ENCODE measurements at places on chromosomes 2 and 18.

DNA sequence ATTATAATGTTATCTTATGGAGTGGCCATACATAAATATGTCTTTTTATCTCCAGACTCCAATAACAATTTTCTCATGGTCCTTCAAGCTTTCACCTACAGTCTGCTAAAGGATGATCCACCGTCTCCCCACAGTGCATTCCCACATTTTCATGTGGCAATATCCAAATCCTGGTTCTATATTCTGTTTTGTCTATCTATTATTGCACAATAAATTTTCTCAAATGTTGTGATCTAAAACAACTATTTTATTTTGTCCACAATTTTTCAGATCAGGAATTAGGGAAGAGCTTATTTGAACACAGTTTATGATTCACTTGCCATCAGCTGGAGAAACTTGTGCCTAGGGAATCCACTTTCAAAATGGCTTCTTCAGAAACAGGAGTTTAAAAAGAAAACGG is 614.4 kb upstream of the TMEFF2 start:
- DNase-seq, result no peak

GRCh38 chr18:33745871-33746545 is 168.0 kb downstream of the ASXL3 start:
- no peak for DNase-seq

DNA sequence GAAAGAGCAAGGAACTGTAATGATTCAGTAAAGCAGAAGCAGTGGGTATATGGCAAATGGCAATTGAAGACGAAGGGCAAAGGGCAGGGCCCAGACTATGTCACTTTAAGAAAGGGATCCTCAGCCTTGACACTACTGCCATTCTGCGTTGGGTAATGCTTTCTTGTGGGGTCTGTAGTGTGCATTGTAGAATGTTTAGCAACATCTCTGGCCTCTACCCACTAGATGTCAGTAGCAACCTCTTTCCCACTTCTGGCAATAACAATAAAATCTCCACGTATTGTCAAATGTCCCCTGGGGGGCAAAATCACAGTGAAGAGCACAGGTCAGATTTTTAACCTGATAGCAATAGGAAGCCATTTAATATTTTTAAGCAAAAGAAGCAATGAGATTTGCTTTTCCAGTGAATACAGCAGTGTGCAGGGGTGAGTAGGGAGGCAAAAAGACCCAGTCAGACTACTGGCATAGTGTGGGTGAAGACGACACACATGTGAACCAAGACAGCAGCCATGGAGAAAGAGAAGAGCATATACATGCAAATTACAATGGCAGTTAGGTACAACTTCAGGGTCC is 209.5 kb downstream of the DYM start:
- DNase-seq, result no peak

GRCh38 chr2:180196419-180196977 is 189.4 kb upstream of the CWC22 start:
- DNase-seq, result no peak

- no peak for DNase-seq
These were observed 141.7 kb downstream of the CMPK2 start for GRCh38 chr2:6723865-6724604.

GRCh38 chr18:49944663-49945062 is 131.3 kb upstream of the ACAA2 start:
- DNase-seq, result no peak

- DNase-seq, result no peak
These were observed 58.0 kb downstream of the RAB31 start for GRCh38 chr18:9766076-9766481.

DNA sequence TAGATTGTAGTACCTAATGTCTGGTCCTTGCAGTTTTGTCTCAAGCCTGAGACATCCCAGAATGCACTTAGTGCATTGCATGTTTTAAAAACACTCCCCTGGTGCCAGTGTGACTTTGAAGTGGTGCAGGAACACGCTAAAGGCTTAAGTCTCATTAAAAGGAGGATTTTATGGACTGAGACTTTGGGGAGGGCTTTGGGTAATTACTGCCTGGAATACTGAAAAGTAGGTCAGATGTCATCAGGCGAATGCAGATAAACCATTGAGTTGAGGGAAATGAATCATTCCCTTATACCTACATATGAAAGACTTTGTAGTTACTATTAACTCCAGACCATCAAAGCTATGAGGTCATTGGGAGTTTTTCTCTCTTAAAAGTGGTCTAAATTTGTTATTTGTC is 3.0 kb upstream of the OSBPL1A start:
- DNase-seq, result no peak

DNA sequence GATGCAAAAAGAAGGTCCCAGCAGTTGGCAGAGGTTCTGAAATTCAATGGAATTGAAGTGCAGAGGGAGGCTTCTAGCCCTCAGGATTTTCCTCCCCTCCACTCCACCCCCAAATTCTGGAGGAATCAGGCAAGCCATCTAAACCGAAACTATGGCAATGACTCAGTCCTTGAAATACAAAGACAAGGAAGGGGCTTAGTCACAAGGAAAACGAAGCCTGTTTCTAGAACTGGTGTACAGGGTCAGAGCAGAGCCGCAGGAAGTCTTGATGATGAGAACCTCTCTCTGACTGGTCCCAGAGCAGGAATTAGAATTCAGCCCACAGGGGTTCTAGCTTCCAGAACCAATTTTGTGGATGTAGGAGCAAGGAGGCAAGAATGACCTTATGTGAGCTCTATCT is 111.7 kb upstream of the SCN1A start:
- no peak for DNase-seq

GRCh38 chr2:143218621-143219020 is 89.4 kb downstream of the ARHGAP15 start:
- no peak for DNase-seq

DNA sequence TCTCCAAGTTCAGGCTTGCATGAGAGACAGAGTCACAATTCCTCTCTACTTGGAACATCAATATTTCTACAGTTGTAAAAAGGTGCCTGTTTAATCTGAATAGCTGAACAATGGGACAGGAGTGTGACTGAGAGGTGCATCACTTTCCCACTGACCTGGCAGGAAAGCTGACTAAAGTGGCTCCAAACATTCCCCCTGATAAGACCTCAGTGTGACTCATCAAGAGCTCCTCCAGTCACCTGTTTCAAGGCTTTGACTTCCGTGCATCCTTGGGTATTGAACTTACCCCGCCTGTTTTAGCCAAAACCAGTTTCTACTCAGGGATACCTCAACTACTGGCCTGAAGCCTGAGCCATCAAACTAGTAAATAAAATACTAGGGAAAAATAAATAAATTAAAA is 453.9 kb upstream of the DDX18 start:
- no peak for DNase-seq

- DNase-seq, result no peak
These were observed 325.5 kb upstream of the HS6ST1 start for GRCh38 chr2:128644156-128644555.

GRCh38 chr2:15092181-15092580 is 459.7 kb downstream of the LRATD1 start:
- no peak for DNase-seq
